ENCODE measurements at places on chromosomes 6 and 20. TPM values are rescaled to one million over a fixed set of nuclear protein-coding genes. Genes with fewer than 3 reads are reported as not detected.
A peak's percentile ranks its signal among the peaks of the same experiment; 100 is the strongest.

GRCh38 chr6:159505140-159505922, 187.7 kb downstream of the SOD2 start:
- H3K27ac ChIP-seq: no peak overlapping the region
- H3K4me3 ChIP-seq: no peak overlapping the region
- H3K4me1 ChIP-seq: no peaks in the 10 kb centered on the region
- H3K36me3 ChIP-seq: no peaks in the 10 kb centered on the region
- peak; percentile 38 for DNase-seq

GRCh38 chr6:21199262-21199661, 394.3 kb upstream of the SOX4 start:
- no peak overlapping the region for H3K27ac ChIP-seq
- DNase-seq: no peak
- H3K4me3 ChIP-seq: no peak overlapping the region
- no peaks in the 10 kb centered on the region for H3K36me3 ChIP-seq
- no peaks in the 10 kb centered on the region for H3K27me3 ChIP-seq

- peak; percentile 32 for DNase-seq
- H3K4me1 ChIP-seq: peaks cover 6% of the 10 kb centered on the region
- H3K4me3 ChIP-seq: no peak overlapping the region
- H3K27me3 ChIP-seq: no peaks in the 10 kb centered on the region
Measured at GRCh38 chr6:20319520-20320357, 81.9 kb upstream of the E2F3 start.

DNA sequence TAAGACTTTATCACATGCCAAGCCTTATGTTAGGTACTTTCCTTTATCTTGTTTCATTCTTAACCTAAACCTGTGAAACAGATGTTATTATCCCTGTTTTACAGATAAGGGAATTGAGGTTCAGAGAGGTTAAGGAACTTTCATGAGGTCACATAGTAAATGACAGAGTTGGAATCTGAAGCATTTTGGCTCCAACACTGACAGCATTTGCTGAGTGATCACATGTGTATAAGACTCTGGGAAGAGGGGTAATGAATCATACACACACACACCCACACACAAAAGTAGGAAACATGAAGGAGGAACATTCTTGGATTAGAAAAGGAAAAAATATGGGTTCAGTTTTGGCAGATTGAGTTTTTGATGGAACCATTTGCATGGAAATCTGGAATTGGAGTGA, 212.5 kb downstream of the GJA1 start:
- H3K27me3 ChIP-seq: no peaks in the 10 kb centered on the region
- peaks cover 16% of the 10 kb centered on the region for H3K4me1 ChIP-seq
- H3K4me3 ChIP-seq: no peak overlapping the region
- DNase-seq: no peak

GRCh38 chr6:13372076-13372475, 43.7 kb upstream of the TBC1D7 start:
- H3K4me1 ChIP-seq: peaks cover 56% of the 10 kb centered on the region
- H3K27ac ChIP-seq: peak overlapping the region; percentile 3
- no peak overlapping the region for H3K4me3 ChIP-seq
- no peaks in the 10 kb centered on the region for H3K27me3 ChIP-seq
- no peak for DNase-seq

DNA sequence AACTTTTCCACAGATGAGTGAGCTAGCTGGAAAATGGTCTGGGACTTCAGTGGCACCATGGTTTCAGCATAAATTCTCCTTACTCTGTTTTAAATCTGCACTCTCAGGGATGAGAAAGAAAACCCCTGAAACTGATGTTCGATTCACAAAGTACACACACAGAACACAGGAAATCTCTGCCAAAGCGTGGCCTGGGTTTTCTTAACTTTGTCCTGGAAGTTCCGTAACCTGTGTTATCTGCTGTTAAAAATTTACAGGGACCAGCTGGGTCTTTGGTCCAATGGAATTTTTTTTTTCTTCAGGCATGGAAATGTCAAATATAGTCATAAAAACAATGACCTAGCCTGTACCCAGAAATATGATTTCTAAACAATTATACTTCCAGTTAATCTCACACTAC, 7.3 kb downstream of the SCML4 start:
- peaks cover 6% of the 10 kb centered on the region for H3K4me1 ChIP-seq
- no peaks in the 10 kb centered on the region for H3K27me3 ChIP-seq
- H3K27ac ChIP-seq: no peak overlapping the region
- no peak for DNase-seq
- no peak overlapping the region for H3K4me3 ChIP-seq
- H3K36me3 ChIP-seq: no peaks in the 10 kb centered on the region

GRCh38 chr20:40561187-40561586, 127.8 kb downstream of the MAFB start:
- no peaks in the 10 kb centered on the region for H3K4me1 ChIP-seq
- no peak for DNase-seq
- H3K27me3 ChIP-seq: no peaks in the 10 kb centered on the region
- H3K36me3 ChIP-seq: no peaks in the 10 kb centered on the region
- no peak overlapping the region for H3K4me3 ChIP-seq
- no peak overlapping the region for H3K27ac ChIP-seq

- no peak for DNase-seq
- H3K4me1 ChIP-seq: no peaks in the 10 kb centered on the region
- H3K27me3 ChIP-seq: no peaks in the 10 kb centered on the region
- no peaks in the 10 kb centered on the region for H3K36me3 ChIP-seq
Measured at GRCh38 chr6:128560966-128561365, 40.6 kb upstream of the PTPRK start.

DNA sequence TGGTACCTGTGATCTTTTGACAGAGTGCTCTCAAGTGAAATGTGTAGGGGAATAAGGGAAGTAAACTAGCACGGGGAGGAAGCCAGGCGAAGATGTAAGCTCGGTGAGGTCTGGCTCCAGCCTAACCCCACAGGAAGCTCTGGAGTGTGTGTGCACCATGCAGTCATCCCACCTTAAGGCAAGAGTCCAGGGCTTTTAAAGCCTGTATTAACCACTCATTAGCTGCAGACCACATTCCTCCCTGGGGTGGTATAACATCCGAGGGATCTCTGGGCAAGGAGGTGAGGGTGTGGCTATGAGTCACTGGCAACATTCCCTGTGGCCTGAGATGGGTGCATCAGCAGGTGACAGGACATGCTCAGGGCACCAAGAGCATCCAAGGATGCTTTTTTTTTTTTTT, 12.5 kb upstream of the RANBP9 start:
- no peak overlapping the region for H3K27ac ChIP-seq
- H3K4me1 ChIP-seq: no peaks in the 10 kb centered on the region
- H3K36me3 ChIP-seq: no peaks in the 10 kb centered on the region
- H3K4me3 ChIP-seq: no peak overlapping the region
- no peaks in the 10 kb centered on the region for H3K27me3 ChIP-seq
- DNase-seq: no peak

DNA sequence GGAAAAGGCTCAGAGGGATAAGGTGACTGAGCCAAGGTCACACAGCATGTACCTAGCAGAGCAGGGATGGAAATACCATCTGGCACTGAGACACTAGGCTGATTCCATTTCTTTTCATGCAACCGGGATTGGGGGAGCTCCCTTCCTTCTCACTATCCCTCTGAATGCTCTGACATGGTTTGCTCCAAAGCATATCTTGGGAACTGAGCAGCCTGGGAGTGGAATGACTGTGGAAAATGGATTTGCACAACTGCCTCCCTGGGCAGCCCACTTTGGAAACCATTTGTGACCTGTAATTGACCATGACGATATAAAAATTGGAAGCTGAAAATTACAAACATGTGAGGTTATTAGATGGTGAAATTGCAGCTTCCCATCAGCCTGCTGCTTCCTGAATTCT, 309.0 kb upstream of the CHD6 start:
- no peaks in the 10 kb centered on the region for H3K4me1 ChIP-seq
- H3K27me3 ChIP-seq: no peaks in the 10 kb centered on the region
- H3K27ac ChIP-seq: no peak overlapping the region
- no peak for DNase-seq

DNA sequence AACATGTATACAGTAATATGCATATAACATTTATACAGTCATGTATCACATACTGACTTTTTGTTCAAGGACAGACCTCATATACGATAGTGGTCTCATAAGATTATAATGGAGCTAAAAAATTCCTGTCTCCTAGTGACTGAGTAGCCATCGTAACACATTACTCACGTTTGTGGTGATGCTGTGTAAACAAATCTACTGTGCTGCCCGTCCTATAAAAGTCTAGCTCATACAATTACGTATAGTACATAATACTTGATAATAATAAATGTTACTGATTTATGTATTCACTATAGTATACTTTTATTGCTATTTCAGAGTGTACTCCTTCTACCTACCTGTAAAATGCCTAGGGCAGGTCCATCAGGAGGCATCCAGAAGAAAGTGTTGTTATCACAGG, 17.4 kb downstream of the SERAC1 start:
- no peak for DNase-seq
- peaks cover 43% of the 10 kb centered on the region for H3K36me3 ChIP-seq
- no peaks in the 10 kb centered on the region for H3K27me3 ChIP-seq
- no peak overlapping the region for H3K27ac ChIP-seq
- no peaks in the 10 kb centered on the region for H3K4me1 ChIP-seq

- no peak overlapping the region for H3K27ac ChIP-seq
- H3K36me3 ChIP-seq: no peaks in the 10 kb centered on the region
- H3K27me3 ChIP-seq: no peaks in the 10 kb centered on the region
- H3K4me3 ChIP-seq: no peak overlapping the region
- H3K4me1 ChIP-seq: peaks cover 7% of the 10 kb centered on the region
Measured at GRCh38 chr6:34525431-34526175, 30.5 kb downstream of the SPDEF start.

- H3K4me3 ChIP-seq: no peak overlapping the region
- DNase-seq: no peak
- H3K4me1 ChIP-seq: no peaks in the 10 kb centered on the region
- no peak overlapping the region for H3K27ac ChIP-seq
Measured at GRCh38 chr6:104771258-104771832, 88.4 kb downstream of the HACE1 start.

- no peak overlapping the region for H3K4me3 ChIP-seq
- DNase-seq: no peak
- H3K4me1 ChIP-seq: no peaks in the 10 kb centered on the region
- no peaks in the 10 kb centered on the region for H3K36me3 ChIP-seq
Measured at GRCh38 chr6:133613211-133613610, 275.7 kb upstream of the TCF21 start.

DNA sequence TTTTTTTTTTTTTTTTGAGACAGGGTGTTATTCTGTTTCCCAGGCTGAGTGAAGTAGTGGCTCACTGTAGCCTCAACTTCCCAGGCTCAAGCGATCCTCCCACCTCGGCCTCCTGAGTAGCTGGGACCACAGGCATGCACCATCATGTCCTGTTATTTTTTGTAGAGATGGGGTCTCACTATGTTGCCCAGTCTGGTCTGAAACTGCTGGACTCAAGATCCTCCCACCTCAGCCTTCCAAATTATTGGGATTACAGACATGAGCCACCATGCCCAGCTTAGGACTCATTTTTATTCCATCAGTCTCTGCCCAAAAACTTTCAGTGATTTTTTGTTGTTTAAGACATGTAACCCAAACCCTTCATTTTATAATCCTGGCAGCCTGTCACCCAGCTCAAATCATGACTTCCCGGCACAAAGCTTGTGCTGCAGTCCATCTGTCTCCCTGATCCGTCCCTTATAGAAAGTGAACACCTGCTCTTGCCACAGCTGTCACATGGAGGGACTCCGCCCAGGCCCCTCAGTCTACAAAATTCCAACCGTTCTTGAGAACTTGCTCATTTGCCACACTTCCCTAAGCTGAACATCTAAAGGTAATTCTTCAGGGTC, 183.9 kb upstream of the JARID2 start:
- no peak overlapping the region for H3K4me3 ChIP-seq
- DNase-seq: no peak
- H3K27me3 ChIP-seq: no peaks in the 10 kb centered on the region
- H3K27ac ChIP-seq: no peak overlapping the region

DNA sequence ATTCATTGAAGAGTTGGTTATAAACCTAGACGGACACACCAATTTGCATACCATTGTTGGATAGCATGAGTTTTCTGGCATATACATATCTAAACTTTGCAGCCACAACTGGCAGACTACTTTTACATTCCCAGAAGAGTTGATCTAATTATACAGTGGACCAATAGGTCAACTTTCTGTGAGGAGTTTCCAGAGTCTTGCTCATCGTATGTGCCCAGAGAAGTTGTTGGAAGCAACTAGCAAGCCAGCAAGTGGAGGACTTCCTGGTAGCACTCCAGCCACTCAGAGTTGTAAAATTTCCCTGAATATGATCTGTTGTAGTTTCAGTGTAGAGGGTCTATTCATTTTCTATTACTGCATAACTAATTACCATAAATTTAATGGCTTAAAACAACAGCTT, 47.1 kb upstream of the FAM184A start:
- no peaks in the 10 kb centered on the region for H3K36me3 ChIP-seq
- H3K4me3 ChIP-seq: no peak overlapping the region
- H3K27me3 ChIP-seq: no peaks in the 10 kb centered on the region
- DNase-seq: no peak

- no peaks in the 10 kb centered on the region for H3K36me3 ChIP-seq
- no peaks in the 10 kb centered on the region for H3K27me3 ChIP-seq
Measured at GRCh38 chr6:69220375-69220774, 576.4 kb downstream of the LMBRD1 start.

- H3K27me3 ChIP-seq: peaks cover 12% of the 10 kb centered on the region
- no peak overlapping the region for H3K27ac ChIP-seq
- no peaks in the 10 kb centered on the region for H3K4me1 ChIP-seq
- no peak for DNase-seq
- no peak overlapping the region for H3K4me3 ChIP-seq
Measured at GRCh38 chr6:158205169-158205944, 37.2 kb downstream of the GTF2H5 start.

DNA sequence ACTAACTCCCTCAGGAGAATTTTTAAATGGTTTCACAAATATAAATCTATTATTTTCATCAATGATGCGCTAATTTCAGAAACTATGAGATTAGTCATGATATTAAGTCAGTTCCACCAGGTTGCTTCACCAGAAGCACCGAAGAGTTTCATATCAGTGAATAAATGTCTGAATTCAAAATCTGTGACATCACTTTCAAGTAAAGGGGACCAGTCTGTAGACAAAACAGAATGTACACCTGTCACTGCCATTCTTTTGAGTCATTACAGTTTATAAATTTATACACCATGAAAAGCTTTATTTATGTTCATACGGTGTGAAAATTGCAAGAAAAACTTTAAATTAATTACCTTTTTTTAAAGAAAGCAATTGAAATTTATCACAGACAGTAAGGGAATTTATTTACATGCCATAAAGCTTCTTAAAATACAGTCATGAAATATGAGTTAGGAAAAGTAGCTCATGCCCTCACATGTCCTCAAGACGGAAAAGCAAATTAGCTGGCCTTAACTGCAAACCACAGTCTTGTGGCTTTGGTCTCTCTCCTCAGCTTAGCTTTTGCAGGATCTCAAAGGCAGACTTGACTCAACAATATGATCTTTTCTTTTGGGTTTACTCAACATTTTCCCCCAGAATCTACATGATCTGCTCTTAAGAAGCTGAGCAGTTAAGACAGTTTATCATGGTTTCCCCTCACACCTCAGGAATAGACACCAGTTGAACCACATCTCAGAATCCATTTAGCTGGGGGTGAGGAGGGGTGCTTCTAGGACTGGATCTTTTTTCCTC, 177.7 kb upstream of the MCHR2 start:
- no peaks in the 10 kb centered on the region for H3K4me1 ChIP-seq
- no peak overlapping the region for H3K4me3 ChIP-seq
- no peak for DNase-seq
- H3K27ac ChIP-seq: no peak overlapping the region
- H3K36me3 ChIP-seq: no peaks in the 10 kb centered on the region
- H3K27me3 ChIP-seq: no peaks in the 10 kb centered on the region

Gene TPX2
- 0.82 TPM for total RNA-seq

Gene CCDC170
- total RNA-seq: 0.98 TPM

Gene SLA2
- total RNA-seq: 0.44 TPM

Gene LAMA2
- 201 TPM for total RNA-seq

Gene WFDC5
- total RNA-seq: not detected

Gene FERMT1
- 0.55 TPM for total RNA-seq

Gene VWA7
- total RNA-seq: 28.3 TPM

Gene MEP1A
- total RNA-seq: not detected

Gene C6orf58
- total RNA-seq: not detected

Gene TP53TG5
- 1.9 TPM for total RNA-seq

Gene NOX3
- not detected for total RNA-seq

Gene PSMG4
- total RNA-seq: 10.6 TPM

All from heart right ventricle (tissue), 16 donors.